ENCODE measurements at places on chromosomes 12 and 14.
A peak's percentile ranks its signal among the peaks of the same experiment; 100 is the strongest.

DNA sequence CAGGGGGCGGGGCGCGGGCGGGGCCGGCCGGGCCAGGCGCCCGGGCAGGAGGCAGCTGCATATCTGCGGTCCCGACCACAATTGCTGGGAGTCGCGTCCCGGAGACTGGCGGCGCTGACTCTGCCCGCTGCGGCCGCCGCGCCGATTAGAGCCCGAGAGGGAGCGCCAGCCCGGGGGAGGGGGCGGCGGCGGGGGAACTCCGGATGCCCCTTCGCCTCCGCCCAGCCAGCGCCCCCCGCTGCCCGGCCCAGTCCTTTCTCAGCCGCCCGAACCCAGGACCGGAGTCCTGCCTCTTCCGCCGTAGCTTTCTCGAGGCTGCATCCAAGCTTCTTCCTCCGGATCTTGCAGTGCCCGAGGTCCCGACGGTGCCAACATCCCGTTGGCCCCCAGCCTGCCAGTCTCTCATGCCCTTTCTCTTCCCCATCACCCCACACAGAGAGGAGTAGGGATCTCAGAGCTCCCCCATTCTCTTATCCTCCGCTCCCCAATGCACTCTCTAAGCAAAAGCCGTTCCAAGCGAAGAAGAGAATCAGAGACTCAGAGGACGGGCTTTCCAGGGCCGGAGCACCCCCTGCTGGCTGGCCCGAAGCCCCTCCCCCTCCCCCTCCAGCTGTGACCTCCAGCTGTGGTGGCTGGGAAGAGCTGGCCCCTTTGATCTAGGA, 8.8 kb upstream of the SP7 start:
- DNase-seq, result peak; percentile 73

GRCh38 chr12:64187794-64188193, 34.3 kb downstream of the KICS2 start:
- no peak for DNase-seq

GRCh38 chr12:24408305-24408704, 458.8 kb upstream of the SOX5 start:
- no peak for DNase-seq

DNA sequence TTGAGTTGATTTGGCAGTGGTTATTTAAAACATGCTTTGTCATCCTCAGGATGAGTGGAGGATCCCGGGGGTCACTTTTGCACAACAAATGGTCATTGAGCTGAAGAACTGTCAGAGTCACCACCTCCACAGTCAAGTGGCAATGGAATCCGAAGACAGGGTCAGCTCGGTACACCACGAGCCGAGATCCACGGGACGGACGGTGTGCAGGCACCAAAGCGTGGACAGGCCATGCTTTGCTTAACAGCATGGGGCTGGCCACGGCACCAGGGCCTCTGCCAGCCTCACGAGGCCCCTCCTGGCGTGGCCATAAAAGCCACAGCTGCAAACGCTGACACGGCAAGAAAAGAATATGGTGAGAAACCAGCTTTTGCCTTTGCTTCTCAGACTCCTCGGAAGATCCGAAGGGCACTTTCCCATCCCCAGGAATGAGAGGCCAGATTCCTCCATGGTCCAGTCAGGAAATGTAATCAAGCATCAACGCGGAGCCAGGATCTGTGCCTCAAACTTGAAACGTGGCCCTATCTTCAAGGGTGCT, 152.2 kb upstream of the DIO3 start:
- DNase-seq, result no peak

- DNase-seq, result no peak
These were observed 15.0 kb downstream of the C1S start for GRCh38 chr12:7075518-7075917.

DNA sequence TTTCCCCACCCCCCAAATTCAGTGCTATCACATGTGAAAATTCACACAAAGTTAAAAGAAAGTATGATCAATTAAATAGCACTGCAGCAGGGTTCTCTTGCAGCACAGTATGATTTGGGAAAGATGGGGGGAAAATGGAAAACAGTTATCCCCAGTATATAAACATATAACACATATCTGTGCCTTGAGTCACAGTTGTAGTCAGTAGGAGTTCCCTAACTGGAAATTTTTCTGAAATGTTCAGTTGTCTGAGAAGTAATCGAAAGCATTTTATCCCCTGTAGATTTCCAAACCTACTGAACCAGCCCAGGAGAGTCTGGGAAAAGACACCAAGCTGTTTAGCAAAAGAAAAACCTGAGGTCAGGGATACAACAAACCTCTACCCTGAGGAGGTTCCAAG, 47.0 kb downstream of the C12orf50 start:
- no peak for DNase-seq

- no peak for DNase-seq
These were observed 19.1 kb upstream of the KLRB1 start for GRCh38 chr12:9626821-9627220.

DNA sequence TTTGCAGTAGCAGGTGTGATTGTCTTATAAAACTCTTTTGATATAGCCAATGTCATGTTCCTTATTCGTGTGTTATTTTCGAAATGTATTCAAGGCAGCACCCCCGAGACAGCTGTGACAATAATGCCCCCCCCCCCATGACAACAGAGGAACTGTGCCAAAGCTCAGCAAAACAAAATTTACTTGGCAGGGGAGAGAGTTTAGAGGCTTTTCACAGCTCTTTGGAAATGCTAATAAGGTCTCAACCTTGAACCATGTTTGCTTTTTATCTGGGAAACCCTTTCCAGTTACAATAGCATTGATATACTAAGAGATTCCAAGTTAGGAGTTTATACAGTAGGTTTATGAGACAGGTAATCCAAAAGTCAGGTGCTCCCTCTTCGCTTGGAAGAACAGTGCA, 56.4 kb upstream of the USP44 start:
- no peak for DNase-seq

DNA sequence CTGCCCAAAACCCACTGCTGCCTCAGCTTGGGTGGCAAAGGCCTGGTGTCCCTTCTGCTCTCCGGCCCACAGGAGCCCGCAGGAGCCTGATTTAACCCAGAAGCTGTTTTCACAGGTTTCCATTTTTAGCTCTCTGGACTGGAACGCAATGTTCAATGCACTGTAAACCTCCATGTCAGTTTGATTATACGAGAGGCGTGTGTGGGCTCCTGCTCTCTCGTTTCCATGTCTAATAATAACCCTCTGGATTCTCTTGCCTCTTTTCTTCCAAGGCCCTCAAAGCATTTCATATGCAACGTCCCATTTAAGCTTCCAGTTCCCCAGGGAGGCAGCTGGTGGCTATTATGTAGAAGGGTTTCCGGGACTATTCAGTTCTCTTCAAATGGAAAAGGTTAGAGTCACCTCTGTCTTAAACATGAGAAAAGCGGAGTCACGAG, 161.1 kb downstream of the SUDS3 start:
- no peak for DNase-seq

DNA sequence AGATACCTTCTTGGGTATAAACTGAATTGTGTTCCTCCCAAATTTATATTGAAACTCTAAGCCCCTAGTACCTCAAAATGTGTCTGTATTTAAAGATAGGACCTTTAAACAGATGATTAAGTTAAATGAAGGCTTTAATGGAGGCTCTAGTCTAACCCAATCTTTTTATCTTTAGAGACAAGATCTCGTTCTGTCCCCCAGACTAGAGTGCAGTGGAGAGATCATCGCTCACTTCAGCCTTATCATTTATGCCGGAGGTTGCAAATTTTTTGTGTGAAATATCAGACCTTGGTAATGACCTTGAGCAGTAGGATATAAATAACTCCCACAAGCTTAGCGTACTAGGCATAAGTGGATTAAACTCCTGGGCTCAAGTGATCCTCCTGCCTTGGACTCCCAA, 81.8 kb downstream of the C14orf132 start:
- no peak for DNase-seq

- no peak for DNase-seq
These were observed 18.7 kb upstream of the FBRSL1 start for GRCh38 chr12:132471011-132471857.

GRCh38 chr12:46548605-46549071, 176.1 kb upstream of the SLC38A2 start:
- DNase-seq, result no peak

GRCh38 chr12:8156845-8157244, at the start of gene ZNF705A:
Gene ZNF705A (plus strand): TSS chr12:8157015. CDS start chr12:8172626, 15,611 bp downstream.
- peak; percentile 57 for DNase-seq

GRCh38 chr14:71855399-71856036, 76.7 kb upstream of the RGS6 start:
- DNase-seq, result no peak

DNA sequence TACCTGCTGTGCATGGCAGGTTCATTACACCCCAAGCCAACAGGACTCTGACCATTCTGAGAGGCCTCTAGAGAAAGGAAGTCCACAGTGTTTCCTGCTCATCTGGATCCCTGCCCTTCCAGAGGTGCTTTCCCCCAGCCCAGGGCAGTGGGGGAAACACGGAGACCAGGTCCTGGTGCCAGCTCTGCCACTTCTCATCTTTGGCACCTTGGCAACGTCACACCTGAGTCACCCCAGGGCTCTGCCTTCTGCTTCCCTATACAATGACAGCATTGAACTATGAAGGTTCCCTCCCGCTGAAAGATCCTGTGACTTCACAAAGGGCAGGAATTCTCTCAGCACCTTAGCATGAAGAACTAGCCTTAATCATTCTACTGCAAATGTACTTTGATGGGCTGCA, 74.9 kb downstream of the ANO2 start:
- DNase-seq, result no peak

- no peak for DNase-seq
These were observed 208.6 kb upstream of the PLXNC1 start for GRCh38 chr12:93939641-93940325.

DNA sequence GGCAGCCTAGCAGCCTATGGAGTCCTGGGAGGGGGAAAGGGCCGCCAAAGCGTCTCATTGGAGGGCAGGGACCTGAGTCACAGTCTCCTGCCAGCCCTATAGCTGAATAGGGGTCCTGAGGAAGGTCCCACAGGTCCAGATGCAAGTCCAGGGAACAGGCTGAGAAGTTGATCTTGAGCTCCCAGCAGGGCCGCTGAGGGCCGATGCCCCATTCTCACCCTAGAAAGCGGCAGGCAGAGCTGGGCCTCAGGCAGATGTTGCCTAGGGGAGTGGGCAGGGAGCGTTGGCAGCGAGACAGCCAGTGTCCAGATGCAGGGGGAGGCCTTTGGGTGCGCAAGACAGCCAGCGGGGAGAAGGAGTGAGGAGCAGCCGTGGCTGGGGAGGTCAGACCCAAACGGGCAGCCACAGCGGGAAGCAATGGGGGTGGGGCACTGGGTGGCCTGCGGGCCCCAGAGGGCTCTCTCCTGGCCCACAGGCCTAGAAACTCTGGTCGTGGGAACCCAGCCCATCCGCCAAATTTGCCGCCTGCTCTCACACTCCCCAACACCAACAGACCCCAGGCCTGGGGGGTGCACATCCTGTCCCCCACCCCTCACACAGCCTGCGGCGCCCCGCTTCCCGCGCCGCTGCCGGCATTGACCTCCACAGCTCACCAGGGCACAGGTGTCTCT, 1.1 kb downstream of the HDAC7 start:
- no peak for DNase-seq

DNA sequence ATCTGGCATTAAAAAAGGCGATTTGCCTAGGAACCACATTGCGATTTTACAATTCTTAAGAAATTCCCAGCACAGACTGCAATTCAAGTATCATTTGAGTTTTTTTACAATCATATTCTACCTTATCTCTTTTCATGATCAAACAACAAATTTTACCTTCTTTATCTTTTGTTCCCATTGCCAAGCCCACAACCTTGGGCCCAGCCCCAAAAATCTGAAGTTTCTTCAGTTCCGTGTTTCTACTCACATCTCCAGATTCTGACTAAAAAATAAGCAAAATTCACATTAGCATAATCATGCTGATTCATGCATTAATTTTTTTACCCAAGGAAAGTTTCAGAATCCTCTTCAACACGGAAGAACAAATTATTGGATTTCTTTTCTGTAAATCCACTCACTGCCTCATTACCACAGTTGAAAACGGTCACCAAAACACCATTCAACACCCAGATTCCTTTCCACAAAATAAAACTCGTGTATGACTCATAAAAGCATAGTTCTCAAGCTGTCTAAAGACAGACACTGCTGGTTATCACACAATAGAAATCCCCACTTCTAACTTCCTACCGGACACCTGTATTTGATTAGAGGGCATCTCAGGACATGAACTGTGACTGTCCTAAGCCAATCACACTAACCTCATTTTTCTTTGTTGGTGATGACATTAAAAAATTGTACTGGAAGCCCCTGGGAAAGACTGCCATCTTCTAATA, 32.7 kb downstream of the KDM5A start:
- DNase-seq, result no peak

DNA sequence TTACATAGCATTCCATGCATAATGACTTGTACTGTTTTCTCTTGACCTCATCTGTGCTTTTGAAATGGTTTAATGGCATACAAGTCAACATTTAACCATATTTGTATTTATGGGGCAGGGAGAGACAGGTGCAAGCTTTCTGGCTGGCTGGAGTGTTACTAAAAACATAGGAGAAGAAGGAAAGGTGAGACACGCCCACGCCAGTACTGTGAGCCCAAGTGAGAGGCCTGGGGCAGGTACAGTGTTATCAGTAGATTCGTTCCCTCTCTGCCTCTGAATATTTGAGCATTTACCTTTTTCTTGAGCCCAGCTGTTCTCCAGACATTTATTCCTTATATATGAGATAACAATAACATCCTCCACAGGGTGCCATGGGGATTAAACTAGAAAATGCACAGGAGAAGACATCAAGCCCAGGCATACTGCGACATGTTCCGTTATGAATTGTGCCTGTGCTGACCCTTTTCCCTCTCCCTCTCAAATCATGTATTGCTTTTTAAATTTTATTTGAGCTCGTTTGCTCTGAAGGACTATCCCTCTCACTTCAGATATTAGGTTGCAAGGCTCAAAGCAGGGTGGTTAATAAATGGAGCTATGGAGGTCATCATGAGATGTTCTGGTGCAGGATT, 34.6 kb upstream of the TUBA1C start:
- DNase-seq, result no peak

DNA sequence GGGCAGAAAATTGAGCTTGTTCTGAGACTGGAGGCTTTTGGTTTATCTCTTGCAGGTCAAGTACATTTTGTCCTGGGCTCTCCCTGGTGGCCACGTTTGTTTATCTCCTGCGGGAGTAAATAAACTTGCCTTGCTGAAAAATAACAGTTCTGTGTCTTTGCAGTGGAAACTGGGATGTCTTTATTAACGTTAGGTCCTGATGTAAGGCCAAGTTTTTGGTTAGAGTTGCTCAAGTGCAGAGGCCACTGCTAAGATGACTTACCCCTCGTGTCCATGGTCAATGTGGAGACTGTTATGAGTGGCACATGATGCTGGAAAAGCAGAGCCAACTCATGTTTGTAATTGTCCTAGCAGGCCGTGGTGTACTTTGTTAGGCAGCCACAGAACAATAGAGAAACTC, 3.8 kb downstream of the PTPN11 start:
- DNase-seq, result no peak

- peak; percentile 88 for DNase-seq
These were observed 808 bp downstream of the ITPR2 start for GRCh38 chr12:26831951-26832821.

Data from HL-60 (cell line).